ENCODE measurements at places on chromosomes 2 and 18.

- no peak for DNase-seq
These were observed at the start of gene LYG2 for GRCh38 chr2:99255491-99256318. LYG2 (minus strand) TSS chr2:99255666; CDS start chr2:99254260, 1,406 bp downstream.

GRCh38 chr18:58755304-58756010 is 84.2 kb downstream of the MALT1 start:
- no peak for DNase-seq

DNA sequence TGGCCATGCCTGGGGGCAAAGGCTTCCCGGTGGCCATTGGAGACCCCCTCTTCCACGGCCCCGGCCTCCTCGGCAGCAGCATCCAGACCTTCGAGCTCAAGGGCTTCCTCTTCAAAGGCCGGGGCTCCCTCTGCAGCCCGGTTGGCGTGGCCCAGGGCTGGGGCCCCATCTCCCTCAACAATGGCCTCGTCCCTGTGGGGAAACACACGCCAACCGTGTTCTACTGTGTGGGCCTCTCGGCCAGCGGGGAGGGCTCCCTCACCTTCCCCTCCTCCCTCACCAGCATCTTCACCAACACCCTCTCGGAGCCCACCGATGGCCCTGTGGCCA is 2.7 kb downstream of the RTP5 start:
- no peak for DNase-seq

DNA sequence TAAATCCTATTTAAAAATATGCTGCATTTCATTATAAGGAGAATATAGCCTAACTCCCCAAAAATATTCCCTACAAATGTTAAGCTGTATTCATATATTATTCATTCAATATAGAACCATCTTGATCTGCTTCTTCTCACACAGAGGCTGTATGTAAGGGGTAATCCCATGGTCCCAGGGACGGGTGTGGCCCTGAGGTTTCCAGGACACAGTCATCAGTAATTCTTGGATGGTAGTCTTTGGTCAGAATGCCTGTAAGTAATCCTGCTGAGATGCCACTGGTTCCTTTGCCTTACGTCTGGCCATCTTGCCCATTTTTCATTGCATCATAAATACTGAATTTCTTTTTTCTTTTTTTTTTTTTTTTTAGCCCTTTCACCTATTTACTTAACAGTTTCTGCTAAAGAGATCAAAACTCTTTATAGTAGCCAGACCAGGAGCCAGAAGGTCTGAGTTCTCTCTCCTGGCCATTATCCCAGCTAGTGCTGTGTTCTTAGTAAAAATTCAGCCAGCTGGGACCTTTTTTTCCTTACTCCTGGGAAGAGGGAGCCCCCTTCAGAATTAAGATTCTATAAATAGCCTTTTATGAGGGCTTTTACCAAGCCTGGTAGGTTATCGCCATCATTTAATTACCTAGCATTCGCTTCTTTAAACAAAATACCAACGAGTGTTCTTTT is 134.9 kb downstream of the SOX11 start:
- no peak for DNase-seq

GRCh38 chr18:37565977-37566478 is 430 bp upstream of the CELF4 start:
- peak; percentile 86 for DNase-seq

DNA sequence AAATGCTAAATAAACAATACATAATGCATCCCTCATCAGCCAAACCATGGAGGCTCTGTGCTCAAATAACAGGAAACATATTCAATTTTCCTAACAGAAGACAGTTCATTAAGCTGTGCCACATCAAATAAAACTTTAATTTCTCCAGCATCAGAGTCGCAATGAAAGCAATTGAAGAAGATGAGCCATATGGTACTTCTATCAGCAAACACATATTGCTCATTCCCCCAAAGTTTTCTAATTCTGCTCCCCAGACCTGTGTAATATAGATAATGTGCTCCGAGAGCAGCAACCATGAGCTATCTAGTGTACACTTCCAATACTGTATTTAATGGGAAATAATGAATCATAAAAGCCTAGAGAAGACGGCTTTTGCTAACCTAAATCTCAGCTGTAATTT is 263.2 kb downstream of the MEIS1 start:
- no peak for DNase-seq

DNA sequence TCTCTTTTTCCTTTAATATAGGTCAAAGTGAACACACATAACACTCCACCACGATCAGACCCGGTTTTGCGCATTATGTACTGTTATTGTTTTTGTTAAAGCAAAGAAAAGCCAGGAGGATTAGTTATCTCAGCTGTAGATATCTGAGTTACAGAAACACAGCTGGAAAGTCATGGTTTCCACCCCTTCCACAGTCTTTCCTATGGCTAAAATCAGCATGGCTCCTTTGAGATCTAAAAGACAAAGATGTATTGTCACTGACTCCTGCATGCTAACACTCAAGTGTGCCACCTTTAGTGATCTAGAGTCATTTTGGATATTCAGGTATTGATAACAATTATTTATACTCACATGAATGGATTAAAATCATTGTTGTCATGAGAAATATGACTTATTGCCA is 260.0 kb downstream of the FIGN start:
- no peak for DNase-seq

- no peak for DNase-seq
These were observed 23.2 kb downstream of the FAM124B start for GRCh38 chr2:224378701-224379097.

DNA sequence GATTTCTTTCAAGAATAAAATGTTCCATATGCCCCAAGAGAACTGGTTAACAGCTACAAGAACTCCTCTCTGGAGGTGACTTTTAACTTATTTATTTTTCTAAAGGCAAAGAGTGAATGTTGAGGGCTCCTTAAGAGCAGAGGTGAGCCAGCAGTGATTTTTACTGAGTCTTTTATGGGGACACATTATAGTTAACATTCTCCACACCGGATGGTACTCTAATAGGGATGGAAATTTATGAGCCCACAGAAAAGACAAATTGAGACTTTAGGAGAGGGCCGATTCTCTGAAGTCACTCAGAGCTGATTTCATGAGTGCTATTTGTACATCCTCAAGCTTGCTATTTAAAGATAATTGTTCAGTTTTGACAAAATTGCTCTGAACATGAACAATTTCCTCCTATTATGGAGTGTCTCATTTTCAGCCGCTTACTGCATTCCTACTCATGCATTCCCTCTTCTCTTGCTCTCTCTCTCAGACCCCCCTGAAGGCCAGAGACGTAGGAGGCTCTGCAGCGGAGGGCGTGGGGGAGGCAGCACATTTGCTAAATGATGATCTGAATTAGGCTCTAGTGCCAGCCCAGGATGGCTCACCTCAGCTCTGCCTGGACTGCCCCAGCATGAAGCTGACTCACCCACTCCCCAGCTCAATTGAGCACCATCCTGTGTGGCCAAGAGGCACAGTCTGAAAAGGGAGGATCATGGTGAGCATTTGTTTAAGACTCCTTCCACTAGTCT is 5.9 kb upstream of the RPL37A start:
- DNase-seq = peak; percentile 47

- DNase-seq = no peak
These were observed 4.3 kb downstream of the AGPS start for GRCh38 chr2:177396703-177397460.

DNA sequence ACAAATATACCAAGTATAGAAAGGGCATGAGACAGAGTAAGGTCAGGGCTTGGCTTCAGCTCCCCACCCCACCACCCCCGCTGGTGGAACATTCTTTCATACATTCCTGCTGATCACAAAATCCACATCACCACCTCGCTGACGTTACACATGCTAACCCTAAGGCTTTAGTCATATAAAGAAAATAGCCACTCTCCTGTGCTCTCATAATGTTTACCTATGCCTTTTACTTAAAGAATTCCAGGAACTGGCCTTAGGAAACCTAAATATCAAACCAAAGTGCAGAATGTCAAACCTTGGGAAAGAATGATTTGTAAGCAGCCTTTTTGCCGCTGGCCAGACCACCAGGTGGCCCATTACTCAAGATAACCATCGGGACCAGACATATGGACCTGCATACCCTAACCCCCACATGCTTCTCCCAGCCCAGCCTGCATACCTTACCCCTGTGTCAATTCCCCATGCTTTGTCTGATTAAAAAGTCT is 136.3 kb upstream of the SLC39A10 start:
- DNase-seq = no peak

Measured in head of caudate nucleus (tissue), 42 donors.